ENCODE measurements at places on chromosomes 12 and 14. TPM values are rescaled to one million over a fixed set of nuclear protein-coding genes. Genes with fewer than 3 reads are reported as not detected.

- peaks cover 37% of the 10 kb centered on the region for H3K36me3 ChIP-seq
- peaks cover 5% of the 10 kb centered on the region for H3K4me1 ChIP-seq
- no peak overlapping the region for H3K4me3 ChIP-seq
- H3K27ac ChIP-seq: no peak overlapping the region
Measured at GRCh38 chr12:120093336-120093591, 23.3 kb downstream of the RAB35 start.

- H3K36me3 ChIP-seq: no peaks in the 10 kb centered on the region
- no peaks in the 10 kb centered on the region for H3K4me1 ChIP-seq
- no peak for DNase-seq
- H3K27me3 ChIP-seq: no peaks in the 10 kb centered on the region
- H3K4me3 ChIP-seq: no peak overlapping the region
- no peak overlapping the region for H3K27ac ChIP-seq
Measured at GRCh38 chr12:9227950-9228349, 19.8 kb upstream of the PZP start.

The DLGAP5 gene
- 75.4 TPM for total RNA-seq

DNA sequence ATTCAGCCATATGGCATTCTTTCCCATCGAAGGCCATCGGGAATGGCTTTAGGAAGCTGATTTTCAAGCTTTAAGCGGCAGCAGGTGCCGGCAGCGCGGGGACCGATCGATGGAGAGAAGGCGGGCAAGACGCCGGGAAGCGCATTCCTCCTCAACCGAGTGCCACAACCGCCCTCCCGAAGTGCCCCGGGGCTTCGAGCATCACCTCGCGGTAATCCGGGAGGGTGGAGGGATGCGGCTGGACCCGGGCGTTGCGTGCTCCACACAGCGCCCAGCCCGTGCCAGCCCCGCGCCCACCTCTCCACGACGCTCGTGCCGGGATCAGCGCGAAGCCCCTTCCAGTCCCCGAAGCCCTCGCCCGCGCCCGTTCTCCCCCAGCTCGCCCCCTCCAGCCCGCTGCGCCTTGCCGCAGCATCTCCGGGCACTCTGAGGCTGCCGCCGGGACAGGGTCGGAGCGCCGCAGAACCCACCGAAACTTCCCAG is 3.2 kb downstream of the USP44 start:
- H3K36me3 ChIP-seq: peaks cover 9% of the 10 kb centered on the region
- peak; percentile 46 for DNase-seq
- peaks cover 5% of the 10 kb centered on the region for H3K27me3 ChIP-seq
- peak overlapping the region; percentile 78 for H3K27ac ChIP-seq

The PIWIL1 gene
- total RNA-seq: not detected

DNA sequence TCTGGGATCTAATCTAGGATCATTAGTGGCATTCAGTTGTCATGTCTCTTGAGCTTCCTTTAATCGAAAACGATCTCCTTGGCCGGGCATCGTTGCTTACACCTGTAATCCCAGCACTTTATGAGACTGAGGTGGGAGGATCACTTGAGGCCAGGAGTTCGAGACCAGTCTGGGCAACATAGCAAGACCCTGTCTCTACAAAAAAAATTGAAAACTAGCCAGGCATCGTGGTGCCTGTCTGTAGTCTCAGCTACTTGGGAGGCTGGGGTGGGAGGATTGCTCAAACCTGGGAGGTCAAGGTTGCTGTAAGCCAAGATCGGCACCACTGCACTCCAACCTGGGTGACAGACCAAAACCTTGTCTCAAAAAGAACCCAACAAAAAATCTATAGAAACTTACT is 9.0 kb downstream of the PUS1 start:
- no peaks in the 10 kb centered on the region for H3K27me3 ChIP-seq
- H3K27ac ChIP-seq: no peak overlapping the region
- H3K36me3 ChIP-seq: peaks cover 46% of the 10 kb centered on the region
- no peak overlapping the region for H3K4me3 ChIP-seq

DNA sequence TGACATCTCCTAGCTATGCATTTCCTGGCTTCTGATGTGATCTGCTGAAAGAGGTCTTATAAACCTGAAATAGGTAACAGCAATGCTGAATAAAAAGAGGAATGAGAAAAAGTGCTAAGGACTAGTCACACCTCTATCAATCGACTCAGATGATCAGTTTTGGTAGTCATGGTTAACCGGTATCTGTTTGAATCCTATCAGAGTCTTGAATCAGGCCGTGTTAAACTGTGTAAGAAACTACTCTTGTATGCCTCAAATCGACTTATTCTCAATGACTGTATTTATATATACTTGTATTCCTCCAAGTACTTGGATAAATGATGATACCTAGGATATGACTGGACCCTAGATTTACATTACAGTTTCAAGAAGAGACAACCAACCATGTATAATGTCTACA is 10.8 kb upstream of the ISM2 start:
- H3K27me3 ChIP-seq: no peaks in the 10 kb centered on the region
- H3K27ac ChIP-seq: no peak overlapping the region
- no peaks in the 10 kb centered on the region for H3K4me1 ChIP-seq

GRCh38 chr14:76599141-76599540 is 162.1 kb upstream of the VASH1 start:
- no peak for DNase-seq
- no peaks in the 10 kb centered on the region for H3K4me1 ChIP-seq
- H3K27ac ChIP-seq: no peak overlapping the region

DNA sequence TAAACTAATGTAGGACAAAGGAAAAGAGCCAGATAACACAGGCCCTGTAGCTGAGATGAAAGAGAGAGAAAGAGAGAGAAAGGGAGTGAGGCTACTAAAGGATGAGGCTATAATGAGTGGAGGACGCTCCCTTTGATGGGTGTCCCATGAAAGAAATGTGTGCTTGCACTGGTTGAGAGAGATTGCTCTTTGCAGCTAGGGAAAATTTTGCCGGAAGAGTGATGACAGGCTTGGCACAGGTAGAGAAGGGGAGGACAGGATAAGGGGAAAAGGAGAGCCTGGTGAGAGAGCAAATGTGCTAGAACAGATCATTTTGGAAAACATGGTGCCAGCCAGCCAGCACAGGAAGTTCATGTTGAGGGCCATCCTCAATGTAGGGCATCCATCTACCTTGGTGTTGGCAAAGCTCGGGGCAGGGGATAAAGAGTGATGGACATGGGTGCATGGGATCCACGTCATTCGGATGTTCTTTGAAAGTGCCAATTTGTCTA is 248.6 kb downstream of the BTG1 start:
- H3K27ac ChIP-seq: no peak overlapping the region
- H3K4me1 ChIP-seq: peaks cover 8% of the 10 kb centered on the region
- H3K36me3 ChIP-seq: peaks cover 2% of the 10 kb centered on the region
- no peak for DNase-seq

DNA sequence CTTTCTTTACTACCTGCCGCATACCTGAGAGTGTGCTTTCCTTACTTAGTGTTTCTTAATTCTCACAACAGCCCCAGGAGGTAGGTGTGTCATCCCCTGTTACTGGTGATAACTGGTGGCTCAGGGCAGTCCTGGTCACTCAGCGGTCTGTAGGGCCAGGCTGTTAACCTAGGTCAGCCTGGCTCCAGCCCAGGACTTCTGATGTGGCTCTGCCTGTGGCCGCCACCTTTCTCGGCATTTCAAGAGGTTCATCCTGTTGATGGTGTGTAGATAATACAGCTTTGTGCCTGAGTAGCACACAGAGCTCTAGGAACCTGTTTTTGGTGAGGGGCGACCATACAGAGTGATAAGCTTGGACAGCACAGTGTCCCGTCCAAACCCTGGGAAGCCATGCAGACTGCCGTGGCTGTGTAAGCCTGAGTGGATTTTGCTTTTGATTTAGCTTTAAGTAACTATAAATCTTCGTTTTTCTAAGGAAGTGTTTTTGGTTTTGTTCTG is 11.9 kb upstream of the DNAH10 start:
- H3K4me1 ChIP-seq: peaks cover 7% of the 10 kb centered on the region
- H3K27ac ChIP-seq: peak overlapping the region; percentile 49
- peaks cover 36% of the 10 kb centered on the region for H3K36me3 ChIP-seq
- no peaks in the 10 kb centered on the region for H3K27me3 ChIP-seq

DNA sequence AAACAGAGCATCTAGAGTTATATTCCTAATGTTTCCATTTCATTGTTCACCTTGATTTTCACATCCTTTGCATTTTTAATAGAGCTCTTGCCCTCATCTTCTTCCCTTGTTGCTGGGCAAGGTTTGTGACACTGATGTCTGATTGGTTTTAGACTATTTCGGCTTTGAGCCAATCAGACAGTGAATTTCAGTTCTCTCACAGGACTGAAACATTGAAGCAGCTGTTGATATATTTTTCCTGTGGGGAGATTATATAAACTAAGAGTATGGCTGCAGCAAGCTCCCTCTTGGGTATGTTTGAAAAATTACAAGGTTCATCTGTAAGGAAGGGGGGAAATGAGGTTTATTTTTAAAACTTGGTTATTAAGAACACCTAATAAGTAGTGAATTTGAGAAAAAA is 51.2 kb downstream of the ATF7IP start:
- peaks cover 61% of the 10 kb centered on the region for H3K4me1 ChIP-seq
- peak overlapping the region; percentile 71 for H3K27ac ChIP-seq
- peaks cover 41% of the 10 kb centered on the region for H3K36me3 ChIP-seq
- peak overlapping the region; percentile 23 for H3K4me3 ChIP-seq

GRCh38 chr14:75428230-75429104 is 645 bp downstream of the JDP2 start:
- peaks cover 8% of the 10 kb centered on the region for H3K4me1 ChIP-seq
- H3K27me3 ChIP-seq: peaks cover 15% of the 10 kb centered on the region
- DNase-seq: no peak
- peak overlapping the region; percentile 60 for H3K4me3 ChIP-seq

GRCh38 chr14:75558440-75558839 is 20.0 kb upstream of the FLVCR2 start:
- no peaks in the 10 kb centered on the region for H3K27me3 ChIP-seq
- peak overlapping the region; percentile 44 for H3K27ac ChIP-seq
- no peak overlapping the region for H3K4me3 ChIP-seq
- DNase-seq: peak; percentile 37
- peaks cover 59% of the 10 kb centered on the region for H3K4me1 ChIP-seq

GRCh38 chr12:42299392-42300308 is 26.2 kb downstream of the ZCRB1 start:
- no peaks in the 10 kb centered on the region for H3K27me3 ChIP-seq
- peak; percentile 93 for DNase-seq
- peak overlapping the region; percentile 40 for H3K4me3 ChIP-seq
- no peaks in the 10 kb centered on the region for H3K36me3 ChIP-seq

DNA sequence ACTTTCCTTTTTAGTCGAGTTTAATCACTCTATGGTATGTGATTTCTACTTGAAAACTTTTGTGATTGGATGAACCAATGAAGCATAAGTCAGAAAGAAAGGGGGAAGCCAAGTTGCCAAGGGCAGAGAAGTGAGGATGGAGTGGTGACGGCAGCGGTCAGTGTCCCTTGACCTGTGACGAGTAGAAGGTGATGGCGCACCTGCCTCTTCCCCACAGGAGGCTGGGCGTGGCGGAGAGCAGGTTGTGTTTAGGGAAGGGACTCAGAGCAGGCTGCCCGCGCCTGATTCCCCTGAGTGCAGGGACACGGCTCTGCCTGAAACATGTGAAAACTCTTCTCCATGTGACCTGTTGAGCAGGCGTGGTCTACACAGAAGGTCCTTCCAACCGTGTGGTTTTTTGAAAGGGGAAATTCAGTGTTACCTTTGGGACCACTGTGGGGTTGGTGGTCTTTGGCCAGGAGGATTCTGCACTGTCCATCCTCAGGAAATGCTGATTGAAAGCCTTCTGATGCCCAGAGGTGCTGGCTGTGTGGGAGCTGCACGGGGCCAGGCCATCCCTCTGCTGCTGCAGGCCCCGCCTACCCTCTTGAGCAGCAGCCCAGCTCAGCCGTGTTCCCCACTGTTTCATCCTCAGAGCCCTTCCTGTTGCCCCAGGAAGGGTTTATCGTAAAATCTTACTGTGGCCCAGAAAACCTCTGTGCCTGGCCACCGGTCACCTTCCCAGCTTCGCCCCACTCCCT is 23.5 kb upstream of the AMN start:
- peaks cover 32% of the 10 kb centered on the region for H3K36me3 ChIP-seq
- no peaks in the 10 kb centered on the region for H3K27me3 ChIP-seq
- no peak for DNase-seq
- no peak overlapping the region for H3K4me3 ChIP-seq

The SDR9C7 gene
- total RNA-seq: not detected

DNA sequence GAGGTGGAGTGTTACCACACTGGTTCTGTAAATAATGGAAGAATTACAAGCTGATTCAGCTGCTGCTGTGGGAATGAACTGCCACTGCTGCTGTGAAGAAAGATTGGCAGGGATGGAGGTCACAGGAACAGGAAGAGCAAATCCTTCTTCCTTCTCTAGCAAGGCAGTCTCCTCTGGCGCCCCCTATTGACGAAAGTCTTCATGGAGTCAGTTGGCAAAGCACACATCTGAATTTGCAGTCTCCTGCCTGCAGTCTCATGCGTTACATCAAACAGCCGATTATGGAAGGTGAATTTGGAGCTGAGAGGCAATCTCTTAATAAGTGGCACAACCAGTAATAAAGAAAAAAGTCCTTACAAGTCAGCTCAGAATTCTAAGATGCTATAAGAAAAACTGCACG is 106.0 kb upstream of the TMTC1 start:
- no peak overlapping the region for H3K4me3 ChIP-seq
- peak; percentile 44 for DNase-seq
- no peaks in the 10 kb centered on the region for H3K4me1 ChIP-seq
- H3K27ac ChIP-seq: no peak overlapping the region
- no peaks in the 10 kb centered on the region for H3K27me3 ChIP-seq

The MRPS35 gene
- total RNA-seq: 56.4 TPM

DNA sequence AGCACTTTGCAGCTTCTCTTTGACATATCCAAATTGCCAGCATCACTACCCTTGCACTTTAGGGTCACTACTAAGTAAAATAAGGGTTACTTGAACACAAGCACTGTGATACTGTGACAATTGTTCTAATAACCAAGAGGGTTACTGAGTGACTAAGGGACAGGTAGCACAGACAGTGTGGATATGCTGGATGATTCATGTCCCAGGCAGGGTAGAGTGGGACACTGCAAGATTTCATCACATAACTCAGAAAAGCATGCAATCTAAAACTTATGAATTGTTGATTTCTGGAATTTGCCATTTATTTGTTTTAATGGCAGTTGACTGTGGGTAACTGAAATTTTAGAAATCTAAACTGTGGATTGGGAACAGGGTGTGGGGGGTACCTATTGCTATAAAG is 218.8 kb downstream of the KITLG start:
- no peaks in the 10 kb centered on the region for H3K27me3 ChIP-seq
- no peaks in the 10 kb centered on the region for H3K4me1 ChIP-seq
- no peaks in the 10 kb centered on the region for H3K36me3 ChIP-seq
- no peak overlapping the region for H3K4me3 ChIP-seq
- H3K27ac ChIP-seq: no peak overlapping the region

The SPRING1 gene
- total RNA-seq: 16.0 TPM

DNA sequence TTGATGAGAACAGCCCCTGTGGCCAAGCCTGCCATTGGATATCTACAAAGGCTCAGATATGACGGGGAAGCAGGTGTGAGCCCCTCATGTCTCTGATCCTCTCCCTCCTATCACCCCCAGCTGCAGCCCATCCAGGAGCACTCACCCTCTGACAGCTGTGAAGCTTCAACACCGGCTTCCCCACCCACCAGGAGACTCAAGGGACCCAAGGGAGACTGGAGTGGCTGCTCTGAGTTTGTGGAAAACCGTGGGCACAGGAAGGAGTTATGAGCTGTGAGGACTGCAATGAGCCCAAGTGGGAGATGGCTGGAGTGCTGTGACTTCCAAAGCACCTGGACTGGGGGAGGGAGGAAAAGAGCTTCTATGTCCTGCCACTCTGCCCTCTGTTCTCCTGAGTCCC is 7.9 kb downstream of the IFI27L2 start:
- DNase-seq: no peak
- H3K27ac ChIP-seq: no peak overlapping the region
- no peaks in the 10 kb centered on the region for H3K4me1 ChIP-seq
- H3K4me3 ChIP-seq: no peak overlapping the region
- H3K36me3 ChIP-seq: no peaks in the 10 kb centered on the region

The GTF2H3 gene
- total RNA-seq: 80.0 TPM

GRCh38 chr14:72796935-72797334 is 97.0 kb downstream of the DPF3 start:
- peaks cover 8% of the 10 kb centered on the region for H3K4me1 ChIP-seq
- no peak for DNase-seq
- peaks cover 3% of the 10 kb centered on the region for H3K27me3 ChIP-seq
- no peak overlapping the region for H3K4me3 ChIP-seq
